ENCODE measurements at places on chromosomes 4 and X.
A peak's percentile ranks its signal among the peaks of the same experiment; 100 is the strongest.

DNA sequence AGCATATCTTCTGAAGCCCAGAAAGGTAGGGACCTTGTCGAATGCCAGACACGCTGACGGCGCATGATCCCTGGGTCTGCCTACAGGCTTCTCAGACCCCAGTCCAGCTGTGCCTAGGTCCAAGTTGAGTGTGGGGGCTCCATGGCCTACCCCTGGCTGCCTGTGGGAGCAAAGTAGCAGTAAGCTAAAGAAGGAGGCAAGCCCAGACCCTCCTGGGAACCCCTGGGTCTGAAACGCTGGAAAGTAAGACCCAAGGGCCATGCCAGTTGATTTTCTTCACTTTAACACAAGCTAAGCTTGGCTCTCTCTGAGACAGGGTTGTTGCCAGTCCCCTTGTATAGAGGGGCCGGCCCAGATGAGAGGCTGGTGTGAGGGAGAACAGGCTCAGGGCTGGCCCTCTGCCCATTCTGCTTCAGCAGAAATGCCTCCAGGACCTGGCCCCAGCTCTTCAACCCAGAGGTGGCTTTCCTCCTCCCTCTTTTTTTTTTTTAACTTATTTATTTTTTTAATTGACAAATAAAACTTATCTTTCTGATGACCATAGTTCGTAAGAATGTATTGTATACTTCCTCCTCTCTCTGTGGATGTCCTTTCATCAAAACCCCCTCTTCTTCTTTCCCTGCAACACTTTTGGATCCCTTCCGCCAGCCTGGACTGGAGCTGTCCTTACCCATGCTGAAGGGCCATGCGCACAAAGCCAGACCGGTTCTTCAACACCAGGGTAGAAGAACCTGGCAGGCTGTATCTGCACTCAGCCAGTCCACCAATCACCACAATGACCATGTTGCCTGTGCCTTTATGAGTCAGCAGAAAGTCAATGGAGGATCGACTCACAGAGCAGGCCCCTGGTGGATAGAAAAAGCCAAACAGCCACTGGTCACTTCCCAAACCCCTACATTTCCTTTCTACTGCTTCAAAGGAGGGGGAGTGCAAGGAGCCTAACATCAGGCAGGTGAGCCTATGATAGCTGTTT, 7.1 kb downstream of the AWAT2 start:
- no peak for DNase-seq

- DNase-seq: peak; percentile 70
Measured at GRCh38 chrX:130024127-130024526, 41.7 kb downstream of the BCORL1 start.

DNA sequence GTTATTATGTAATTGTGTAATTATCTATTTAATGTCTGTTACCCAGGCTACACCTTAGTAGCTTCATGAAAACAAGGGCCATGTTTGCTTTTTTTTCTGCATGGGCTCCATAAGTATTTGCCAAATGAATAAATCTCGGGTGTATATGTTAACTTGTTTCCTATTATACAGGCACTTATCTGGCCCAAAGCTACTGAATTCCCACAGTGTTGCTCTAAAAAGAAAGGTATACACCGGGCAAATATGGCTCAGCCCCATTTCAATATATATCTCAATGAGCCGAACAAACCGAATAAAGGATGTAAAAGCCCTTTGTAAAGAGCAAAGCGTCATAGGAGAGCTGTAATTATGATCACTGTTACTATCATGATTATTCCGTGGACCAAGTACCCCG, 767 bp downstream of the PAQR3 start:
- DNase-seq: no peak

DNA sequence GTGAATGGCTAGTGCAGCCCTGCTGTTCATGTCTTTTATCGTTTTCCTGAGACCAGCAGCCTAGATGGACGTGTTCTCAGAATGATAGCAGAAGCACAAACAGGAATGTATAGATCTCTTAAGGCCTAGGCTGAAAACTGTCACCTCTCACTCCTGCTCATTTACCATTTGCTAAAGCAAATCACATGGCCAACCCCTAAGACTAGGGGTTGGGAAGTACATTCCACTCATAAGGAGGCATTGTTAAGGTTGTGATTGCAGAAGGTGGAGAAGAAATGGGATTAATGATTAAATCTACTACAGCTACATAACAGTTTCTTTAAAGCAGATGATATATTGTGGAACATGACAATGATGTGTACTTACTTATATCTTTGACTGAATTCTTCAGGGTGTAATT, 536.8 kb upstream of the FTHL17 start:
- DNase-seq: no peak

DNA sequence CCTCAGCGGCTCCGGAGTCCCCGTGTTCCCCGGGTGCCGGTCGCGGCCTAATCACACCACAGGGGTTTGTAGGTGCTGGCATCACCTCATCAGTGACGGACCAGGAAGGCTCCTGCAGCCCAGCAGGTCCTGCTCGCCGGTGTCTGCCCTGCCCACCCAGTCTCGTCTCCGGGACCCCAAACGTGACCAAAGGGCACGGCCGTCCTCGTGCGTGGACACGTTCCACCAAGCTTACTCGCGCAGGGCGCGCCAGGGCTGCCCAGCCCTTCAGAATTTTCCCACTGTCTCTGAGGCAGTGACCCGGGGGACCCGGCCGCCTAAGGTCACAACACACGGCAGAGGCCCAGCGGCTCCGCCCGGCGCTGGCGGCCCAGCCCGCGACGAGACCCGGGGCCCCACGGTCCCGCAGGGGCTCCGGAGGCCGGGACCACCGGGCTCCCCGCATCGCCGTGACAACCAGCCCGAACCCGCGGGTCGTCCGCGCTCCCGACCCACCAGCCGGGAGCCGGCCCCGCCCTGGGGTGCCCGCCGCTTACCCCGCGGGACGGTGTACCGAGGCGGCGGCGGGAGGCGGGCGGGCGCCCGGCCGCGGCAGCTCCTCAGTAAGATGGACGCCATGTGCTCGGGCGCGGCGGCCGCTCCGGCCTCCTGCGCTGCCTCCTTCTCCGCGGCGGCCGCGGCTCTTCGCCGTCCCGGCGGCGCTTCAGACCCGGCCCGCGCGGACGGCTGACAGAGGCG, 454 bp downstream of the LETM1 start:
- no peak for DNase-seq

GRCh38 chr4:165096776-165097175, 15.9 kb downstream of the TMEM192 start:
- no peak for DNase-seq

DNA sequence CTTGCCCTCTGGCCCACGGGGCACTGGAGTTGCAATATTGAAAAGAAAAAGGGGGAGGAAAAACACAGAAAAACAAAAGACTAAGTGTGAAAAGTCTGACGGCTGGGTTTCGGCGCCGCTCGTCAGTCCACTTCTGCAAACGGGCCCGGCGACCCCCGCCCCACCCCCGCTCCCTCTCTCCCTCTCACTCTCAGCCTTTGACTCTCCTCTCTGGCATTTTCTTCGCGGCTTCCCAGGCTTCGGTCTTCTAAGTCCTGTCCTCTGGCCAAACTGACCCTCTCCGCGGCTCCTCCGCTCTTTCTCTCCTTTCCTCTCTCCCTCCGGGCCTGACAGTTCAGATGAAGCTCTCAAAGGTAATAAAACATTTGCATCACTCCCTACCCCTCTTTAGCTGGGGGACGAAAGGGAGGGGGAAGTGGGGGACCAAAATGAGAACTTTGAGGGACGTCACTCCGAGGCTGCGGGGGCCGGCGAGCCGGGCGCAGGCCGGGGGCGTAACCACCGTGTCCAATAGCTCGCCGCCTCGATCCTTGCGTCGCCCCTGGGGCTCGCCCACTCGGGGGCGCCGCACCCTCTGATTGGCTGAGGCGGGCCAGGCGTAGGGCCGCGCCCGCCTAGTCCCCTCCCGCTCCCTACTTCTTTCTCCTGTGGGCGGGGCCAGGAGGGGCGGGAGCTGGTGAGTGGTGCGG, at the start of gene NKX6-1:
TSS of gene NKX6-1 (minus strand) at position 358 of the 689 bp plus-strand sequence. CDS start 1,064 bp downstream, outside the sequence.
- DNase-seq: no peak

GRCh38 chr4:111360906-111361305, 738.0 kb upstream of the PITX2 start:
- no peak for DNase-seq

DNA sequence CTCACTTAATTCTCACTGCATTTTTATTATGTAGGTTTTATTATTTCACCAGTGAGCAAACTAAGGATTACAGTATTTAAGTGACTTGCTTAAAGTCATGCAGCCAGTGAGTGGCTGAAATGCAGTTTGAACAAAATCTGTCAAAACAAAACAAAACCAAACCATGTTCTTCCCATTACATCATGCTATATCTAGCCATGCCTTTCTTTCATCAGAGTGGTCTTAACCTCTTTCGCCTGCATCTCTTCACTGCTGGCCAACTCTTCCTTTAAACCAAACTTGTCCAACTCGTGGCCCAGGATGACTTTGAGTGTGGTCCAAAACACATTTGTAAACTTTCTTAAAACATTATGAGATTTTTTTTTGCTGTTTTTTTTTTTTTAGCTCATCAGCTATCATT, 223.2 kb downstream of the PCDH7 start:
- DNase-seq: no peak

- DNase-seq: no peak
Measured at GRCh38 chr4:81786766-81787165, 315.1 kb upstream of the RASGEF1B start.

GRCh38 chrX:9233141-9233540, 199.2 kb upstream of the FAM9B start:
- DNase-seq: no peak

- no peak for DNase-seq
Measured at GRCh38 chr4:139337612-139338011, 35.3 kb upstream of the NDUFC1 start.

GRCh38 chr4:146534178-146534577, 12.4 kb upstream of the SLC10A7 start:
- DNase-seq: no peak

- DNase-seq: no peak
Measured at GRCh38 chr4:86089781-86090323, 270.0 kb downstream of the MAPK10 start.

- DNase-seq: no peak
Measured at GRCh38 chrX:107675823-107676555, 47.7 kb downstream of the PRPS1 start.

DNA sequence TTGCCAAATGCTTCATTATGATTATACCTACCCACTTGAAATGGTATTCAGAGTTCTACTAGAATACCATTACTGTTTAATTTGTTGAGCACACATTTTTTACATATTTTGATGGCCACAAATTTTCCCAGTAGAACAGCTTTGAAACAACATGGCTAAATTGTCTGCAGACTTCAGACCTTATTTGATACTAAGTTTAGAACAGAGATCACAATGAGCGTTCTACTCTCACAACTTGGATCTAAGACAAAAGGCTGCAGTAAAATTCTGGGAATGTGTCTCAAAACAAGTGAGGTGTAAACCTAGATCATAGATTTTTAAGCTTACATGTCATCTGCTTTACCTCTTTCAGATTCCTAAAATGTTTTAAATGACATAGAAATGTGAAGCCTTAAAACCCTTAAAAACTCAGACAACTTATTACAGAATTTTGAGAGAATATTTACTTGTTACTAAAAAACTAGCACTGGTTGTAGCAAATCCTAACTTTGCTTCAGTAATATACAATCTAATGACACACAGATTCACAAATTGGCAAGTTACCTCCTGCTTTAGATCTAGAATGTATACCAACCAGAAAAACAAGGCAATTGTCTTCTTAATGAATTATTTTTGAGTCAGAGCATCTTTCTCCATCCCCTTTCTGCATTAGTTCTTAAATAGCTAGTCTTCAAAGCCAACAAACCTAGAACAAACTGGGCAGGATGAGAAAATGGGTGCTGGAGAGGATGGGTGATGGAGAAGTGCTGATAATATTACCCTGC, 243.3 kb downstream of the SLC7A11 start:
- DNase-seq: no peak

GRCh38 chr4:173270312-173271027, 63.7 kb downstream of the HMGB2 start:
- DNase-seq: no peak

GRCh38 chrX:126820700-126821420, 1.3 kb downstream of the PRR32 start:
- DNase-seq: no peak

DNA sequence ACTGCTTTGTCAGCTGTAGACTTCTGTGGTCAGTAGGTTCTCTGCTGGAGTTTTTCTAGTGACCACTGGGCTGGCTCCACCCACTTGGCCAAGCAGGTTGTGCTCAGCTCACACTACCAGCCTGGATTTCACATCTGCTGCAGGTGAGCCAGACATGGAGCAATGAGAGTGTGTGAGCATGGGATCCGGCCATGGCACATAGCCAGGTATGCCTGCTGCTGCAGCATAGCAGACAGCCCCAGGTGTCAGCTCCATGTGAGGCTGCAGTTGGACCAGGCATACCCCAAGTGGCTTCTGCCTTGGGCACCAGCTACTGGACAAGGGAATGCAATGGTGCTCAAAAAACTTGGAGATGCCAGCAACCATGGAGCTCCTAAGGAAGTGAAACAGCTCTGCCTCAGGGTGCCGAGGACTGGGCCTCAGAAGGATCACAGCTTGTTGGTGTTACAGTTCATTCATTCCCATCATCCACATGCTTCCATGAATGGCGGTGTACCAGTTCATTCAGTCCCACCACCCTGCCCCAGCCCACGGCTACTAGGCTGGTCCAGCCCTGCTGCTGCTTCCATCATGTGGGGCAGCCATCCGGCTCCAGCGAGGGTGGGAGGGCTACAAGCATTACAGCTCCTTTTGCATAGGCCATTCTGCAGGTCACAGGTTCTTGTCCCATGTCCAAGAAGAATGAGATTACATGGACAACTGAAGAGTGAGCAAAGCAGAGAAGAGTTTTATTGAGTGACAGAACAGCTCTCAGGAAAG, 389.1 kb upstream of the PCDH7 start:
- DNase-seq: no peak

- DNase-seq: no peak
Measured at GRCh38 chr4:169251291-169252235, 19.2 kb downstream of the SH3RF1 start.
